Amygdala (tissue), 56 donors: ENCODE measurements at places on chromosomes 5 and 9.

GRCh38 chr5:126236994-126237393 lies 186.2 kb upstream of the GRAMD2B start:
- no peak for DNase-seq

- no peak for DNase-seq
Measured at GRCh38 chr9:31597977-31598376, 786.5 kb upstream of the ACO1 start.

DNA sequence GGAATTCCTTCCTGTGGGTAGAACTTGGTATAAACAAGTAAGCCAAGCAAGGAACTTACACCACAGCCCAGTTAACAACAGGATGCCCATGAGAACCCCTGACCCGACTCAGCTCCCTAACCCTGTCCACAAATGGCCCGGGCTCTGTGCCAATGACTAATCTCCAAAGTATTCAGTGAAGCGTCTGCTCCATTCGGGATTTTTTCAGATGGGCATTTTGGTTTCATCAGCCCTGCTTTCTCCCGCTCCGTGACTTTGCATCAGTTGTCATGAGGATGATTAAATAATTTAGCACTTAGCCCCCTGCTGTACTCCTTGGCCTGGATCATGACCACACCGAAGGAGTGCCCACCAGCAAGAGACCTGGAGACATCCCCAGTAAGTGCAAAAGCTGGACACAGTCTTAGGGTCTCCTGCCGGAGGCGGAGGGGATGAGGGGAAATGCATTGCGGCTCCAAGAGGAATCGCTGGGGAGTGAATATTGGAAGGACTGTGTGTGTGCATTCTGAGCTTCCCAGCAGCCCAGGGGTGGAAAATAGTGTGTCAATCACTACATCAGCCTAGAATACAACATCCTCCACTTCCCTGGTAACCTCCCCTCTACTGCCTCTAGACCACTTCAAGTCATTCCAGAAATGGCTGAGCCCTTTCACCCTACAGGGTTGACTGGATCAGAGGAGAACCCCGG lies 41.4 kb upstream of the DNAH5 start:
- DNase-seq: no peak

DNA sequence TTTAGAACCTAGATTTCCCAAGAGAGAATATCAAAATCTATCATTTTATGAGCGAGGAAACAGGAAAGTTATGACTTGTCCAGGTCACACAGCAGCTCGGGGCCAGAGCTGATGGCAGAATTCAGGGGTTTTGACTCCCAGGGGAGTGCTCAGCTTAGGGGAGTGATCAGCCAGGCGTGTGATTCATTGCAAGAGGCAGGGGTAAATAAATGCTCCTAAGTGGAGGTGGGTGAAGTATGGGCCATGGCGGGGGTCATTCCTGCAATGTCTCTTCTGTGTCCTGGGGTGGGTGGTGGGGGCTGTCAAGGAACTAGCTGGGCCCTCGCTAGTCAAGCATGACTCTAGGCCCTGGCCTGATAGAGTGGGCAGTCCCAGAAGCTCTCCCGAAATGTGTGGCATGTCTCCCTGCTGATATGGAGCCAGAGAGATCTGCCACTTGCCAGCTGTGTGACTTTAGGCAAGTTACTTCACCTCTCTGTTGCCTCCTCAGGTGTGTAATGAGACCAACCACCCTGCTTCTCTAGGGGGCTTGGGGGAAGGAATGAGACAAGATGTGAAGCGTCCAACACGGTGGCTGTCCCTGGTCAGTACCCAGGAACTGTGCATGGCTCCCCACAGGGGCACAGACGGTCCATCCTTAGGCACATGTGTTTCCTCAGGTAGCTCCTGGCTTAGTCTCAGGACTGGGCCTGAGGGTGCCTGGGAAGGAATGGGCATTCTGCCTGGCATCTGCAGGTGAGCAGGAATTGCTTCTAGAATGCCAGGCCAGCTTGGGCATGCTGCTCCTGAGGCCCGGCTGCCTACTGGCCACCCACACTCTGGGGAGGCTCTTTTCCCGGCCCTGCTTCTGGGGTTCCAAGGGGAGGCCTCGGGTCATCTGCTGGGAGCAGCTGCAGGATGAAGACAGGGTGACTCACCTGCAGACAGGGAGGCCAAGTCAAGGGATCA lies 36.5 kb upstream of the SH3PXD2B start:
- no peak for DNase-seq

GRCh38 chr9:125433461-125434011 lies 171.9 kb downstream of the GAPVD1 start:
- DNase-seq: no peak

DNA sequence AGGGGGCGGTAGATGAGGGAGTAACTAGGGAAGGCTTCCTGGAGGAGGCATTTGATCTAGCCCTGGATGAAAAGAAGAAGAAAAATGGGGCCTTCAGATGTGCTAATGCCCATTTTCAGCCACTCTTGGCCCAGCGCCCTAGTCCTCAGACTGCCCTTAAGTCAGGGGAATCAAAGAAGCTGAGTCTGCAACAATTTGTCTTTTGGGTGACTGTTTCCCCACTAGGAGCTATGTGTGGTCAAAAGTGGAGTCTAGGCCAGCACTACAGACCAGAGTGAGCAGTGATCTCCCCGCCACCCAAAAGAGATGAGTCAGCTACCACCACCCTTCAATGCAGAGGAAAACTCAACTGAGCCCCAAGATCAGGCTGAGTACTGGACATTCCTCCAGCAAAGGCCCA lies 542.1 kb downstream of the BNC2 start:
- no peak for DNase-seq

DNA sequence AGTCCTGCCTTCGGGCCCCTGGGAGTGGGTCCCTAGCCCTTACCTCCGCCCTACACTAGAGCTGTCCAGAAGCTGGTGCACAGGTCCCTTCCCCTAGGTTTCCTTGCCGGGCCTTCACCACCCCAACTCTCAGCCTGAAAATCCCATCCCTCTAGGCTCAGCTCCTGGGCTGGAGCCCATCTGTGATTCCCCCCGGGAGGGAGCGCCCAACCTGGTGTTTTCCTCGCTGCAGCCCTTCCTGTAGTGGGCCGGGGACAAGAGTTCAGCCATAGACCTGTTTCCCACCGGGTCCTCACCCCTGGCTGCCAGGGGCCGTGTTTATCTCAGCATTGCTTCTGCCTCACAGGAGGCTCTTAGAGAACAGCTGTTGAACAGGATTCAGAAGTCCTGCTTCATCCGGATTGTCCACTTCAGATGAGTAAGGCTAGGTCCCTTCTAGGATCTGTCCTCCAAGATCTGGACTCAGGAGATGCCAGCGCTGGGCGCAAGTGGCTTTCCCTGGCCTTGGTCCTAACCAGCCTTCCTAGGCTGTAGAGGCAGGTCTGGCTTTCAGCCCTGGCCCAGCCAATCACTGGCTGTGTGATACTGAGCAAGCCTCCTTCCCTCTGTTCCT lies 965 bp downstream of the GLIPR2 start:
- no peak for DNase-seq

GRCh38 chr5:110441035-110441434 lies 285.4 kb downstream of the TMEM232 start:
- DNase-seq: no peak

DNA sequence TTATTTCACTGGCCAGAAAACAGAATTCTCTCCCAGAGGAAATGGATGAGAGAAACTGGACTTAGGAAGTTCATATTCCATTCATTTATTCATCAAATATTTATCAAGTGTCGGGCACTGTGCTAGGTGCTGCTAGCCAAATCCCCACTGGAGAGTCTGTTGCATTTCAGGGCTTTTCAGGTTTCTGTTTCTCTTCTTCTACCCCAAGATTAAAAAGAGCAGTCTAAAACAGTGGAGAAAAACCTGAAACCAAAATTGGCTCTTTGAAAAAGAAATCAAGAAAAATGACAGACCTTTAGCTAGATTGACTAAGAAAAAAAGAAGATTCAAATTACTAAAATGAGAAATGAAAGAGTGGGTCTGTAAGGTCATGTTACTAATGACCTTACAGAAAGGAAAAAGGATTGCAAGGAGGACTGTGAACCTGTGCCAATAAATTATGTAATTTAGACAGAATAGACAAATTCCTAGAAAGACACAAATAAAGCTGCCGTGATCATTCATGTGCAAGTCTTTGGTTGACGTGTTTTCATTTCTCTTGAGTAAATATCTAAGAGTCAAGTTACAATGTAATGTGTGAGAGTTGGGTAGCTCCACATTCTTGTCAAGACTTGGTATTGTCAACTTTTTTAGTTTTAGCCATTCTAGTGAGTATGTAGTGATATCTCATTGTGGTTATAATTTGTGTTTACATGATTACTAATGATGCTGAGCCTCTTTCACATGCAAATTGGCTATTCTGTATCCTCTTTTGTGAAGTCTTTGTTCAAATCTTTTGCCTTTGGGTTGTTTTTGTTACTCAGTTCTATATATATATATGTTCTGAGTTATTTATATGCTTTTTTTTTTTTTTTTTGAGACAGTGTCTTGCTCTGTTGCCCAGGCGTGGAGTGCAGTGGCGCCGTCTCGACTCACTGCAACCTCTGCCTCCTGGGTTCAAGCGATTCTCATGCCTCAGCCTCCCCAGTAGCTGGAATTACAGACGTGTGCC lies 23.7 kb downstream of the SNX30 start:
- DNase-seq: no peak

- DNase-seq: no peak
Measured at GRCh38 chr5:72455476-72455875, 51.7 kb downstream of the ZNF366 start.

- DNase-seq: no peak
Measured at GRCh38 chr9:126630458-126631237, 16.9 kb downstream of the LMX1B start.

DNA sequence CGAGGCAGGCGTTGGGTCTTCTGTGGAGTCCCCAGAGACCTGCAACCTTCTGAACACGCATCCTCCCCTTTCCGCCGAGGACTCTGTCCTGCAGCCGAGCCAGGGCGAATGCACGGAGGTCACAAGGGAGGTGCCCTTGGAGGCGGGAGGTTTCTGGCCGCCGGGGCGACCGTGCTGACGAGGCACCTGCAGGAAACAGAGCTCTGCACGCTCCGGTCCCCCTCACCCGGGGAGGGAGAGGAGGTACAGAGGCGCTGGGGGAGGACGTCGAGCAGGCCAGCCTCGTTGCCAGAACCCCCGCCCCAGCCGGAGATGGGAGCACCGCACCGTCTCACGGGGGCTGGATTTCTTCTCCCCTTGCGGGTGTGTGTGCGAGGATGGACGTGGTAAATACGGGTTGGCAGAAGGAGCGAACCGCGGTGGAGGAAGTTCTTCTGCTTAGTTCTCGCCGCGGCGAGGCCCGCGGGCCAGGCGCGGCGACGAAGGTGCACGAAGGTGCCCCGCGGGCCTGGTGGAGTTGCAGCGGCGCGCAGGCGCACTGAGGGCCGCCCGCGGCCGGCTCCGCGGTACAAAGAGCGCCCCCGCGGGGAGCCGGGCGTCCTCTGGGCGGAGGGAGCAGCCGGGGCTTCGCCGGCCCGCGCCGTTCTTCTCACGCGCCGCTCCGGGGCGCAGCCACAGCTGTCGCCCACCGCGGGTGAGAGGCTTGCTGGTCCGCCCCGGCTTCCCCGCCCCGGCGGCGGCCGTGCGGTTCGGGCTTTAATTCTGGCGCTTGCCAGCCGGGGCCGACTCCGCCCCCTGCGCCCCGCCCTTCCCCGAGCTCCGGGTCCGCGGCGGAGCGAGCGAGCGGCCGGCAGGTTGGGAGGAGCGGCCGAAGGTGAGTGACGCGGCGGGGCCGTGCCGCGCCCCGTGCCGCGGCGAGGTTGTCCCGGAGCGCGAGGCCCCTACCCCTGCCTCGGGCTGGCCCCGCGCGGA lies 289.5 kb downstream of the DOCK8 start:
- peak; percentile 51 for DNase-seq

DNA sequence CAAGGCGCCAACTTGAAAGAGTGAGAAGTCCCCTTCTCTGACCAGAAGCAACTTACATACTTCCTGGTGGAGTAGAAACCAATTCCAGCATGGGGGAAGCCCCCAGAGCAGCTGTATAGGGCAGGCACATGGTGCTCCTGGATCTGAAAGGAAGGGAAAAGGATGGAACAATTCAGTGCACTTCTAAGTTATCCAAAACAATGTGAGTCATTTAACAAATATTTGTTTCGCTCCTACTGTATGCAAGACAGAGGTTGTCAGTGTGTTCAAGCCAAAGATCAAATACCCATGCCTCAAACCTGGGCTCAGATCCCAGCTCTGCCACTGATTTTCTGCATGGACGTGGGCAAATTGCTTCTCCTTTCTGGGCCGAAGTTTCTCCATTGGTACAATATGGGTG lies 67.1 kb downstream of the LHX2 start:
- no peak for DNase-seq

DNA sequence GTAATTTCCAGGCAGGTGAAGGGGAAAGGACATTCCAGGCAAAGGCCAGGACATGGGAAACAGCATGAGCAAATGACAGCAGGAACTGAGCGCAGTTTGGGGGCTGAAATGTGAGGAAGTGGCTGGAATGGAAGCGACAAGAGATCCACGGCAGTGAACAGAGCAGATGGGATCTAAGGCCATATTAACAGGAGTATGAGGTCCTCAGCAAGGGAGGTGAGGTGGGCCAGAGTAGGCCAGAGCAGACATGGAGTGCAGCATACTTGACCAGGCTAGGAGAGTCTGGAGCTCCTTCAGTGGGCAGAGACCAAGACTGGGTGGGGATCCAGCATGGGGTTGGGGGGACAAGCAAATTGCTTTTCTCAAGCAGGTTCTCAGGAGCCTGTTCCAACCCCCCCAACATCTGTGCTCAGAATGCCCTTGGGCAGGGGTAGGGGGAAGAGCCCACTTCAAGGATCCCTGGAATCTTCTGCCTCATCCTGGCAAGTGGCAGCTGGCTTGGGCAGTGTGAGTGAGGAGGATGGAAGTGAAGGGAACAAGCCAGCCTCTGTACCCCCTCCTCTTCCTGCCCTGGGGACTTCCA lies 34.5 kb downstream of the DAB2IP start:
- no peak for DNase-seq

DNA sequence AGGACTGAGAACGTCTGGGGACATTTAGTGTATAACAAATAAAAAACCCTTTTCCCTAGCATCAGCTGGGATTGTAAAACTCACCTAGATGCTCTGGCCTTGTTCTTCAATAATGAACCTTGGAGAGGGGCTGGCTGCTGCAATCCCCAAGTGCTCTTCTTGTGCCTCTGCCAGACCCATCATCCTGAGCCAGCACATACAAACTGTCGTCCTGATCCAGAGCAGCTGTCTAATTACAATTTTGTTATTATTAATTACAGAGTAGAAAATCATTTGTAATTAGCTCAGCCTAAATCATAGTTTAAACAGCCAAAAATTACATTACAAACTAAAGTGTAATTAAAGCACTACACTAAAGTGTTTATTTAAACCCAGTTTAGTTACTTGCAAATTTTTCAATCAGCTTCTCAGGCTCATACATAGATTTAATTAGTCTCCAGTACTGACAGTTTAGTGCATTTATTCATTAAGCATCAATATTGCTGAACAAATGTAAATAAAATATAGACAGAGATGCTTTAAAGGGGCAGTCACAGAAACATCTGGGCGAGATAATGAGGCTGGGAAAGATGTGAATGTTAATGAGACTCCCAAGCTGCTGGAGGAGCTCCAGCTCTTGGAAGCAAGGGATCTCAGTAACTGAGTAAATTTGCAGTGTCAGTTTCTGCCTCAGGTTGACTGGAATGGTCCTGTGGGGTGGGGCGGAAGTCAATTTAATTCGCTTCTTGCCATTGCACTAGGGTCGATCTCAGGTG lies 632.3 kb upstream of the TLE4 start:
- no peak for DNase-seq
